ENCODE measurements at places on chromosomes 13 and 19.
A peak's percentile ranks its signal among the peaks of the same experiment; 100 is the strongest.

DNA sequence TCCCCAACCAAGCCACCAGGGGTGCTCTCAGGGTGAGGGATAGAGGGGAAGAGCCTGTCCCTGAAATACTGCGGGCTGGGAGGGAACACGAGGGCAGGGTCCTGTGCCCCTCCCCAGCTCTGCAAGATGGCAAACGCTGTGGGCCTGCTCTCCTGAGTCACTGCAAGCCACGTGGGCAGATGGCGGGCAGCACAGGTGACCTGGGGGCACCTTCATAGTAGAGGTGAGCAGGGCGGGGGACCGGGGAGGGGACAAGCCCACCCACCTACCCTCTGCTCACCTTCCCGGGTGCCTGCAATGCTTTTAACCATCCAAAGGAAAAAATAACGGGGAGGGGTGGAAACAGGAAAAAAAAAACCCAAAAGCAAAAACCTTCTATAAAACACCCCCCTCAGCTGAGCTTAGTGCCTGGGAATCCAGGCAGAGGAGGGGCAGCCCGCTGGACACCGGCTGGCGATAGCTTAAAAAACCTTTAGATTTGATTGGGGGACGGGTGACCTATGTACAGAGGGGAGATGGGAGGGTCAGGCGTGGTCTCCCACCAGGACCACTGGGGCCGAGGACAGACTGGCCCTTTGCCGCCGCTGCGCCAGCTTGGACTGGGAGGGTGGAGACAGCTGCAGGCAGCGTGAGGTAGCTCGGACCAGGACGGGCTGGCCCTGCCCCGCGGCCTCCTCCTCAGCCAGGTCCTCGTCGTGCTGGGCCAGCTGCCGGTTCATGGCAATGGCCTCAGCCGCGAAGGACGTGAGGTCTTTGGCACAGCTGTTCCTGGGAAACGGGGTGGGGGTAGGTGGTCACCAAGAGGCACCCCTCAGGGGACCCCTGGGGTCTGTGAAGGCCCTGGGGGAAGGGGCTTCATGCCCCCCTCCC lies 11.7 kb downstream of the MKNK2 start:
- DNase-seq, result no peak

GRCh38 chr13:45422731-45423292 lies 4.6 kb upstream of the SLC25A30 start:
- no peak for DNase-seq

DNA sequence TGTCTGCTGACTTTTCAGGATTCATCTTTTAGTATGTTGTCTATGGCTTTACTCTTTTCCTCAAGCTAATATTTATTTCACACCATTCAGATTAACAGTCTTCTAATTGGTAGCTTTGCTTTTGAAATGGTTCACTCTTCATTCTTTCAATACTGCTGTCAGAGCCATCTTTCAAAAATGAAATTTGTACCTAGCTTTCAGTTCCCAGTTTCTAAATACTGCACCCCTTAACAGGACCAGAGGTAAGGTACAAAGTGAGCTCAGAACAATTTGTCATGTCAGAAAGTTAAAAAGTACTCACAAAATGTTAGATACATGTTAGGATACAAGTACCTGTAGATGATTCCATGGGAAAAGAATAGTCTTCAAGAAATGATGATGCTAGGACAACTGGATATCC lies 83.0 kb downstream of the FNDC3A start:
- no peak for DNase-seq

- DNase-seq, result no peak
Measured at GRCh38 chr13:95708391-95708774, 31.4 kb downstream of the DNAJC3 start.

- DNase-seq, result no peak
Measured at GRCh38 chr13:31980830-31981229, 50.7 kb upstream of the FRY start.

GRCh38 chr13:44792096-44792495 lies 197.2 kb downstream of the NUFIP1 start:
- DNase-seq, result no peak

DNA sequence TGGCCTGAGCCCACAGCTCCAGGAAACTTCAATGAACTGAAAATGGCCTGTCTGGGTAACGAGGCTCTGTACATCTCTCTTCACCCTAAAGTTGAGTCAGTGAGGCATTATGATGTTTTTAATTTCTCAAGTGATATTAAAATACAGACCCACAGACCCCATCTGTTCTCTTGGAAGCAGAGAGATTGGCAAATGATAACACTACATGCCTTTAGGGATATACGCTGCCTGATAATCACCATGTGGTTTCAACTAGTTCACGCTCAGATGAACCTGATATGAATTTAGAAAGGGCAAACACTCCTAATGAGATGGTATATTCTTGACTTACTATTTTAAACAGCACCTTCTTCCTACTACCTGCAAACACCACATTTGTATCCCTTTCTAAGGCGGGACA lies 127.5 kb downstream of the RFC3 start:
- no peak for DNase-seq

DNA sequence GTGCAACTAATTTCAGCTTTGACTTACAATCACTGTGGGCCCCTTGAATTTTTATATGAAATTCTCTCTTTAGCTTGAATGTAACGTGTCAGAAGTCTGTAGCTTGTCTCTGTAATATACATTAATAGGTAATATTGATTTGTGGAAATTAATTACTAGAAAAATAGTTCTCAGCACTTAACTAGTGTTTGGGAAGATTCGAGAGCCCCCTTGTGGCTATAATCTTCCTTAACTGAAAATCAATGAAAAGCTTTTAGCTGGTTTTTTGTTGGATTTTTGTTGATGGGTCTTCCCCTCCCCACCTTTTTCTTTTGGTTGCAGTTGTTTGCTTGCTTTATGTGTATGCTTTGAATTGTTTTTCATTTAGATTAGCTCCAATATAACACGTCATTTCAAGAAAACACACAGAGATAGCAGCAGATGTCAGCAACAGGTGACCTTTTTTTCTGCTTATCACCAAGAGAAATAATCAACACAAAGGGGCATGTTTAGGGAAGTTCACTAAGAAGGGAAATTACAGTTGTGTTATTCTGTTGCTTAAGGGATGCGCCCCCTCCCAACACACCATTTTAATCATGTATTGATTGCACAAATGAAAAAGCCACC lies 176.8 kb downstream of the OXGR1 start:
- DNase-seq, result peak; percentile 42

GRCh38 chr19:8396563-8397203 lies 6.5 kb downstream of the RAB11B start:
- DNase-seq, result peak; percentile 77

DNA sequence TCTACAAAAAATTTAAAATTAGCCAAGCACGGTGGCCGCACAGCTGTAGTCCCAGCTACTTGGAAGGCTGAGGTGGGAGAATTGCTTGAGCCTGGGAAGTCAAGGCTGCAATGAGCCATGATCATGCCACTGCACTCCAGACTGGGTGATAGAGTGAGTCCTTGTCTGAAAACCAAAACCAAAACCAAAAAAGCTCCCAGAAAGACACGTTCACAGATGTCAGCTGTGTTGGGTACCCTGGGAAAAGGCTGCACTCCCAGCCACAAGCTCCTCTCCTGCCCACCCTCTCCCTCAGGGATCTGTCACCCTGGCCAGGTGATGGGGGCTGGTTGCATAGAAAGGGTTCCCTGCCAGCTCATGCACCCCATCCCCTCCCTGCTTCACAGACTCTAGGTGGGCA lies 53.3 kb downstream of the RNF6 start:
- no peak for DNase-seq

DNA sequence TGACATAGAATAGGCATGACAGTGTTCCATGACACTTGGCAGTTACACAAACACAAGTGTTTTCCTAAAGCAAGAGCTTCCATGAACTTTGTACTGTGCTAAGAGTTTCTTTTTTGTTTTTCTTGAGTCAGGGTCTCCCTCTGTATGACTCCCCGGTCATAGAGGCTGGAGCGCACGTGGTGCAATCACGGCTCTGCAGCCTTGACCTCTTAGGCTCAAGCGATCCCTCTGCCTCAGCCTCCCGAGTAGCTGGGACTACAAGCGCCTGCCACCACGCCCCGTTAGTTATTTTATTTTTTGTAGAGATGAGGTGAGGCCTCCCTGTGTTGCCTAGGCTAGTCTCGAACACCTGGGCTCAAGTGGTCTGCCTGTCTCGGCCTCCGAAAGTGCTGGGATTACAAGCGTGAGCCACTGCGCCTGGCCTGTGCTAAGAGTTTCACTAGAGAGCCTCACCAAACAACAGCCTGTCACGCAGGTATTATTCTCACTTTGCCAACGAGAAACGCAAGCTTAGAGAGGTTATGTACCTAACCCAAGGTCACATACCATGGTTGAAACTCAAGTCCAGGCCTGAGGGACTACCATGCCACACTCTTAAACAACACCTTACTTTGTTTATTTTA lies 355.9 kb downstream of the KLF12 start:
- no peak for DNase-seq

DNA sequence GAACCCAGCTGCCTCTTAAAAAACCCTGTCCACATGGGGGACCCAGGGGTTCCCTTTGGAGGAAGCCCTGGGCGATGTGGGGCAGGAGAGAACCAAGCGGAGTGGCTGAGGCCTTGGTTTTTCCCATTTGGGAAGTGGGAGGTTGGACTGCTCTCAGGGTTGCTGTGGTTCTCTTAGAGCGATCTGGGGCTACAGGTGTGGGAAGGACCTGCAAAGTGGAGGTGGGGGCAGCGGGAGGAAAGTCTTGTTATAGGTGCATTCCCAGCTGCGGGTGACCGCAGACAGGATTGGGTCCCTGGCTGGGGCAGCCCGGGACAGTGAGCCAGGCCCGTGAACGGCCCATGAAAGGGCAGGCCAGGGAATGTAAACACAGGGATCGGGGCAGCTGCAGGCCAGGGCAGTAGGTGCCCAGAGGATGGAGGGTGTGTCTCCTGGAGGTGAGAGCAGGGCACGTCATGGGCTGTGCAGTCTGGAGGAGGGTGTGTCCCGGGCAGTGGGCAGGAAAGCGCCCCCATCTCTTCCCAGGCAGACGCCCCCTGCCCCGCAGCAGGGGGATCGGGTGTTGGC lies 814 bp downstream of the SLC25A23 start:
- DNase-seq, result peak; percentile 18

- DNase-seq, result no peak
Measured at GRCh38 chr19:12596927-12597548, 13.6 kb downstream of the ZNF490 start.

DNA sequence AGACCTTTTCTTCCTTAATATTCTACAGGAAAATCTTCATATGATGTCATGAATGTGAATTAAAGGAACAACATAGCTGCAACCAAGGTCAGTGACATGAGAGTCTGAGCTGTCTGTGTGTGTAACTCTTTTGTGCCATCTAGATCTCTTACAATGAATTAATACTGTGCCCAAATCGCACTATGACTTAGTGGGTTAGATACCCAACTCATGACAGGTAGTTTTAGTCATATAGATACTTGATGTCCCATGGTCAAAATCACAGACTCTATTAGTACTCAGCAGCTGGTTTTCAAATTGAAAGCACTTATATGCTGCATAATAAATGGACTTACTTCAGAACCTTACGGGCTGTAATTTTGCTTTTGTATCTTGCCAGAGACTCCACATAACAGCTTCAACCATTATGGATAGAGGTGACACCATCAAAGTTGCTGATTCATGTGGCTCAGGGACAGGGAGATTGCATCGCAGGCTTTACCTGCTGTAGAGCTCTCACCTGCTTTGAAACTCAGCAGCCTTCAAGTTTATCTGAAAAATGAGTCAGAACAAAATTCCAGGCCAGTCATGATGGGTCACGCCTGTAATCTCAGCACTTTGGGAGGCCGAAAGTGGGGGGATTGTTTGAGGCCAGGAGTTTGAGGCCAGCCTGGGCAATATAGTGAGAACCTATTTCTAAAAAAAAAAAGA lies 12.3 kb upstream of the ZNF283 start:
- no peak for DNase-seq

DNA sequence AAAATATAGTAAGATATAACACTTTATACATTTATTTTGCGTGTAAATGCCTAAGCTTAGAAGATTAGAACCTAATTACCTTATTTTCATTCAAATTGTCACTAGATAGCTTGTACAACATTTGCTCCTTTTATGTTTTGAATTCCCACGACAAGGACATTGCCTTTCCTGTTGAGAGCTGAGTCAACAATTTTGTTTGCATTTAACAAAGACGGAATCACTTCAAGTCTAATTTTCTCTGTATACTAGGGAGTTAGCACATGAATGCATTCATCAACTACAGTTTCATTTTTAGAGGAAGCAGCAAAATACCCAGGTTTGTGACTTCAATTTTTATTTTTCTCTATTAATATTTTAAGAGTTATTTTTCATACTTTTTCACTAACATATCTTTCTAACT lies 48.7 kb upstream of the PCCA start:
- no peak for DNase-seq

DNA sequence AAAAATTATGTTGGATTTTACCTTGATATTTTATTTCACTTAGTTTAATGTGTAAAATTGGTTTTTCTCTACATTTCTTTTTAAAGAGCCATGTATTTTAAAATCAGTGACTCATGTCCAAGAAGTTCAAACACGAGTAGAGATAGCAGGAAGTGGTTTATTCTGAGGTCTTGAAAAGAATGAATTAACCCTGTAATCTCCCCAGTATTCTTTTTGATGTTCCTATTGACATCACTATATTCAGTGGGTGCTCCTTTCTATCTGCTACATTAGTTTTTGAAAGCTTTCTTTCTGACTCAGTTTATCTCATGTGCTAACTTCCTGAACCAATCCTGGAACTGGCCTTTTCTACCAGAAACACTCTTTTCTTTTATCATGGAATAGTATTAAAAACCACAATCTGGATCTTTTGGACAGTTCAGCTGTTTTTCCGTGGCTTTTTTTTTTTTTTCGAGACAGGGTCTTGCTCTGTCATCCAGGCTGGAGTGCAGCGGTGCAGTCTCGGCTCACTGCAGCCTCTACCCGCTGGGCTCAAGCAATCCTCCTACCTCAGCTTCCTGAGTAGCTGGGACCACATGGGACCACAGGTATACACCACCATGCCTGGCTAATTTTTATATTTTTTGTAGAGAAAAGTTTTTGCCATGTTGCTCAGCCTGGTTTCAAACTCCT lies 114.9 kb downstream of the PCCA start:
- DNase-seq, result peak; percentile 52

GRCh38 chr13:29438769-29439168 lies 156.7 kb downstream of the SLC7A1 start:
- peak; percentile 48 for DNase-seq

- DNase-seq, result no peak
Measured at GRCh38 chr13:73325723-73326558, 267.1 kb downstream of the KLF5 start.

DNA sequence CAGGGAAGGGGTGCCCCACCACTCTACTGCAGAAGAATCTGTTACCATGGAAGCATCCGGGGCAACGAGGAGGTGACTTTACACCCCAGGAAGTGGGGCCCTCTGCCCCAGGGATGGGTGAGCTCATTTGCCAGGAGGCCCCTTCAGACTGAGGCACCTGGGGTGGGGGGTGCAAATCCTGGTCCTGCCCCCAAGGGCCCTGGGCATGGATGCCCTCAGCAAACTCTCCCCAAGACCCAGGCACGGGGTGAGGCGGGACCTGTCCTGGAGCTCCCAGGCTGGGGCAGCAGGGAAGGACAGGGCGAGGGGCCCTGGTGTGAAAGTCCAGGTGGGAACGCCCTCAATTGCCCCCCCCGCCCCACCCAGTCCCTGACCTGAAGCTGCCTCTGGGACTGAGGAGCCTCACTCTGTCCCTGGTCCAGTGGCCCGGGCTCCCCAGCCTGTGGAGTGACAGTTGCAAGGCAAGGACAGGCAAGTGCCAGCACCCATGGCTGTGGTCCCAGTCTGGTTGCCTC lies 52.5 kb downstream of the C1QTNF9 start:
- no peak for DNase-seq
